ENCODE measurements at places on chromosomes 13 and 19. TPM values are rescaled to one million over a fixed set of nuclear protein-coding genes. Genes with fewer than 3 reads are reported as not detected.

DNA sequence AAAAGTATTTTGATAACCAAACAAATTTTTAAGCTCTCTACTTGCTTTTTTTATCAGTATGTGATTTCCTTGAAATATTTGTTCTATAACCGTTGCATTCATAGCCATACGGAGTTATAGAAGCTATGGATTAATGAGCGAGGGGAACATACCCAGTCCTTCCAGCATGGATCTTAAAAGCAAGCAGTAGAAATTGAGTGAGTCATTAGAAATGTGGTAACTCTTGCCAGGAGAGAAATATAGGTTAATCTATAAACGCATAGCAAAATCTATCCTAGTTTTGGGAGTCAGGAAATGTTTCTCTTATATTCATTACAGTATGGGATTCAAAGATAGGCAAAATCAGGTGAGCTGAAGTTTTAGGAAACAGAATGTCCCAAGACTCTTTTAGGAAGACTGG, 507.4 kb downstream of the DACH1 start:
- DNase-seq, result no peak

- no peak for DNase-seq
These were observed 8.4 kb upstream of the SIGLEC12 start for GRCh38 chr19:51509823-51510660.

DNA sequence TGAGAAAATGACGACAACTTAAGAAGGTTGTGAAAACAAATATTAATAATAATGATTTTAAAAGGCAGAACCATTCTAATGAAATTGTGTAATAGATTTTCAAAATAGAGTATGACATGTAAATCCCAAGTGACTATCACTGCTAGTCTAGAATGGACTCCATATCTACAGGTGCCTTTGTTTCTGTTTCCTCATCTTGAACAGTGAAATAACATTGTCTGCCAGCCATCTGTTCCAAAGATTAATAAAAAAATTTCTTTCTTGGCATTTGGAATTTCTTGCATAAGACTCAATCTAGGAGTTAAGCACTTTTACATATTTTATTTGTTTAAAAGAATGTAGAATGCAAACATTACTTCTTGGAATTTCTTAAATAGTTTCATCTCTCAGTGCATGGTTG, 520.1 kb upstream of the ARGLU1 start:
- no peak for DNase-seq

GRCh38 chr13:40247845-40248244, 418.6 kb downstream of the FOXO1 start:
- no peak for DNase-seq

- no peak for DNase-seq
These were observed 158.4 kb downstream of the RNF17 start for GRCh38 chr13:24922387-24922744.

GRCh38 chr13:113723410-113724015, 35.5 kb upstream of the TMEM255B start:
- no peak for DNase-seq

DNA sequence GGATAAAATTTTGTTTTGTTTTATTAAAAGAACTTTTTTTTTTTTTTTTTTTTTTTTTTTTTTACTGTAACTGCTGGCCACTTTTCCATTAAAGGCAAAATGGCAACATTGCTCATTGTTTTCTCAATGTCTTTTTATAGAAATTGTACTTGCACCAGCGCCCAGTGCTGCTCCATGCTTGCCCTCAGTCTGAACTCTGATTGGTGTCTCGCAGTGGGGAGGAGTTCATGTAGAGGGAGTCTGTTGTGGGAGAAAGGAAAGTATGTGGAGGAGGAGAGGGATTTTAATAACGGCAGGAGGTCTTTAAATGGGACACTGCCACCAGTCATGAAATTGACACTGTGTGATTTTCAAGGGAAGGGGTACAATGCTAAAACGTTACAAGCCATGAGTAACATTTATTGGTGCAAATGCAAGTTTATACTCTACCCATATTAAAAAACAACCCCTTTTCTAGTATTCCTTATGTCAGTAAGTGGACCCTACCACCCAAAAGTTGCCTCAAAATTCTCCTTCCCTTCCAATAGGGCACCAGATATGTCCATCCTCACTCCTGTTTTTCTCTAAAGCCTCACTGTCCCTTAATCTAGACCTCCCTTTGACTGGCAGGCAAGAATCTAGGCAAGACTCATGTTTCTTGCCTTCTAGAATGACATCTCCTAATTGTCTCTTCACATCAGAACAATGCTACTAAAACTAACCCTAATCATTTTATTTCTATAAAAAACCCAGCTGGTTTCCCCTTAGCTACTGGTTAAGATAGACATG, 3.2 kb downstream of the RASL11A start:
- no peak for DNase-seq

DNA sequence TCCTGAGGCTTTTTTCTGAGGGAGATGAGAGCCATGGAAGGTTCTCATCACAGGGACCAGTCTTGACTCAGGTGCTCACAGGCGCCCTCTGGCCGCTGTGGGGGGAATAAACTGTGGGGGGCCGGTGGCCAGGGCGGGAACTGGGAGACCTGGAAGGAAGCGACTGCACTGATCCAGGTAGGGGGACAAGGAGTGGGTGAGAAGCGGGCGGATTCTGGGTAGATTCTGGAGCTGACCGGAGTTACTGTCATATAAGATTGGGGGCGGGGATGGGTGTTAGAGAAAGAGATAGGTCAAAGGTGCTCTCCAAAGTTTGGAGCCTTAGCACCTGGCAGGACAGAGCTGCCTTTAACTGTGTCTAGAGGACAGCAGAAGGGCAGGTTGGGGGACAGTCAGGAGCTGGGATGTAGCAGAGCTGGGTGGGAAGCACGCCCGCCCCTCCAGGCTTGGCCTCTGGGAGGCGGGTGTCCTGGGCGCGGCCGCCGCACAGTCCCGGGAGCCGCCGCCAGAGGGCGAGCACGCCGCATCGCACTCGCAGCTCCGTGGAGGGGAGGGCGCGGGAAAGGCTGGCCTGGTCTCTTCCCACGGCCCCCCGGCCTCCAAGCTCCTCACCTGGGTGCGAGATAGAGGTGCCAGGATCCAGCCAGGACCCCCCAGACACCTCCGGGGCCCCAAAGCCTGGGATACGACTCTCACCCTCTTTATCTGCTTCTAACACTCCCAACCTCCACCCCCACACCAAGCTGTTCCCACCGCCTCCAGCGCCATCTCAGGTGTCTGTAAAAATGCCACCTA, 4.2 kb upstream of the DAND5 start:
- DNase-seq, result peak; percentile 85

GRCh38 chr13:44826591-44827350, 162.5 kb downstream of the NUFIP1 start:
- no peak for DNase-seq

UTP14C gene
- total RNA-seq, result 10.0 TPM

ZNF507 gene
- total RNA-seq, result 9.1 TPM

GJA3 gene
- total RNA-seq, result 0.08 TPM

All from pancreas (tissue), 10 donors.